ENCODE measurements at places on chromosomes 4 and X. TPM values are rescaled to one million over a fixed set of nuclear protein-coding genes. Genes with fewer than 3 reads are reported as not detected.

TEX13C gene
- not detected for total RNA-seq

DNA sequence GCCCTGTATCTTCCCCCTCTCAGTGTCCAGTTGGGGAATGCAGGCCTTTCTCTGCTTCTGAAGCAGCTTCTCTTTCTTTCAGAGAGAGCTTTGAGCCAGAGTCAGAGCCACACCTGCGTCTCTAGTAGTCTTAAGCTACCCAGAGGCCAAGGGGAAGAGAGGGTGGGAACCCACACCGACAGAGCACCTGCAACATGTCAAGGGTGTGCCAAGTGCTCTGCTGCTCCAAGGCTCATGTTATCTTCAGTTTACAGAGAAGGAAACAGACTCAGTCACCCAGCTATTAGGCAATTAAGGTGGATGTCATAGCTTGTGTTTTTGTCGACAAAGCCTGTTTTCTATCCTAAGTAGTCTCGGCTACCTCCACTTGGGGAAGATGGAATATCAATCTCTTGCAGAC, 22.7 kb upstream of the RNF212 start:
- no peak for DNase-seq

PASD1 gene
- total RNA-seq: not detected

HTT gene
- total RNA-seq: 24.0 TPM

MAGEA10 gene
- not detected for total RNA-seq

DNA sequence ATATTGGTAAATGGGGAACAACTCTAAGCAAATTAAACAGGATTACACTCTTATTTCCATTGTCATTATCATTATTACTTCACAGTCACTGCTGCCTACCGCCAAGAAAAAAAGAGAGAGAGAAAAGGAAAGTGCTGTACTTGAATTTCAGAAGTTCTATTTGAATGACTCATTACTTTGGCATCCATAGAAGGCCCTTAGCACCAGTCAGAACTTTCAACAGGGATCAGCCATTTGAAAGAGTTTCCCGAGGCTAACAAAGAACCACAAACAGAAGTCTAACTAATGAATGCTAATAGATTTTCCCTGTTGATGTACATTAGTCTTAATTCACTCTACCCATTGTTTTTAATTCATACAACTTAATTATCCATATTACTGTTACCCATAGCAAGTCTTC, 116.3 kb downstream of the SHROOM4 start:
- peak; percentile 78 for DNase-seq

DNA sequence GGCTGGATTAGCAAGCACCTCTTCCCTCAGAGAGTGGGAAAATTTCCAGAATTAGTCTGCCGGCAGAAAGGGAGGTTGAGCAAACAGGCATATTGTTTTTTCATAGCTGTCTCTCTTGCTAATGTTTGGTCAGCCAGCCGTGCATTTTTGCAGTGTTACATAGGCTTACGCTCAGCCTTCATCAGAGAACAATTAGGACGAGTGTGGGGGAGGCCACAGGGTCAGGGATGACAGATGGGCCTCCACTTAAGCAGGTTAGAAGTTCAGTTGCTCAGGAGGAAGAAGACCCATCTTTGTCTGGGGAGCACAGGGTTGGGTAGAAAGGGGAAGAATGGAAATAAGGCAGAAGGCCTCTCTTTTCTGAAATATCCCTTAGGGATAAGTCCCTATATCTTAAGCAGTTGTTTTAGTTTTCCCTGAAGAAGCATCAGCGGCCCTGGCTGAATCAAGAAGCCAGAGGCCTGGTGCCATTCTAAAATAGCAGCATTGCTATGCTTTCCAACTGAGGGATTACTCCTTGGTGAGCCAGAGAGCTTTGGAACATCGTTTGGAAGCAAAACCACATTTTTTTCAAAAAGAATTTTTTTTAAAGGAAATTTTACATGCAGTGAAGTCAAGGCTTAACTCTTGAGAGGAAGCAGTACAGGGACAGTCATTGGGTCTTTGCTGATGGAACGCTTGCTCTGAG, 118.8 kb downstream of the SMIM20 start:
- peak; percentile 63 for DNase-seq

- DNase-seq: no peak
Measured at GRCh38 chrX:154486052-154486395, 391 bp downstream of the UBL4A start.

GRCh38 chrX:93591398-93591797, 82.0 kb downstream of the NAP1L3 start:
- DNase-seq: peak; percentile 1

WNK3 gene
- 0.51 TPM for total RNA-seq

DNA sequence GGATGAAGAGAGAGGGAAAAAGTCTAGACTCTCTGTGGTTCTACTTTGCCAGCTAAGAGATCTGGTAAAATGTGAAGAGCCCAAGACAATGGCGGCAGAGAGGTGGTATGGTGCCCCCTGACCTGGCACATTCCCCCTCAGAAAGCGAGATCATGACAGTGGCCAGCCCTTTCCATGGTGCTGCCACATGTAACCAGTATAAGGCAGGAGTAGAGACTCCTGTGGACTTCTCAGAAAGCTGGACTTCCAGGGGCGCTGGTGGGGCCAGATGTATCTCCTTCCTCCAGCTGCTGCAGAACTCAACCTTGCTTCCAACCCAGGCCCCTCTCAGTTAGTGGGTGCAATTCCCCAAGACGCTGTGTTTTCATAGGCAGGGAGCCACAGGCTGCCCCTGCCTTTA, 9.6 kb downstream of the CTAG1A start:
- DNase-seq: no peak

SASH3 gene
- total RNA-seq: not detected

GRCh38 chr4:95106408-95106928, 348.7 kb downstream of the BMPR1B start:
- DNase-seq: peak; percentile 49

PCDH10 gene
- total RNA-seq: under 0.01 TPM

DGAT2L6 gene
- total RNA-seq: not detected

ASB12 gene
- total RNA-seq: not detected

GRCh38 chr4:41135801-41136200, 78.5 kb downstream of the APBB2 start:
- peak; percentile 78 for DNase-seq

SH3RF1 gene
- 9.0 TPM for total RNA-seq

DNA sequence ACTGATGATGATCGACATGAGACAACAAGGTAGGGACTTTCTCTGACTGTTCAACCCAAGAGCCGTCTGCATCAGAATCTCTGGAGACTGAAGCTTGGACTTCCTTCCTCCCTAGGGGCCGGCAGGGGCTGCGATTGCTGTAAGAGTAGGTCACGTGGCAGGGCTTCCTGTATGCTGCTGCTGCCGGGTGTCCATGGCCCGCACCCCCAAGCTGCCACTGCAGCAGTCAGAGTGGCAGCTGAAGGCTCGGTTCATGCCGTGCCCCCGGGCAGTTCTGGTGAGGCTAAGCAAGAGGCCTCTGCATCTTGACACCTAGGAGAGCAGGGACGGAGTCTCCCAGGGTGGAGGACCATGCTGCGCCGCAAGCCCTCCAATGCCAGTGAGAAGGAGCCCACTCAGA, at the start of gene SASH3:
Gene SASH3, plus strand, starts transcription at position 203 of the 400 bp plus-strand sequence. Its CDS starts 149 bp downstream, at position 352.
- no peak for DNase-seq

PHKA1 gene
- total RNA-seq: 15.5 TPM

GRCh38 chrX:141969706-141970105, 66.0 kb downstream of the MAGEC1 start:
- no peak for DNase-seq

- DNase-seq: peak; percentile 38
Measured at GRCh38 chrX:123425904-123426303, 241.8 kb downstream of the GRIA3 start.

CNGA1 gene
- total RNA-seq: 1.6 TPM
